ENCODE measurements at places on chromosomes 12 and 14. TPM values are rescaled to one million over a fixed set of nuclear protein-coding genes. Genes with fewer than 3 reads are reported as not detected.

The RIMBP2 gene
- not detected for total RNA-seq

The FGF6 gene
- not detected for total RNA-seq

The CLEC9A gene
- not detected for total RNA-seq

GRCh38 chr14:87935886-87936285 is 57.1 kb downstream of the GALC start:
- DNase-seq = no peak

DNA sequence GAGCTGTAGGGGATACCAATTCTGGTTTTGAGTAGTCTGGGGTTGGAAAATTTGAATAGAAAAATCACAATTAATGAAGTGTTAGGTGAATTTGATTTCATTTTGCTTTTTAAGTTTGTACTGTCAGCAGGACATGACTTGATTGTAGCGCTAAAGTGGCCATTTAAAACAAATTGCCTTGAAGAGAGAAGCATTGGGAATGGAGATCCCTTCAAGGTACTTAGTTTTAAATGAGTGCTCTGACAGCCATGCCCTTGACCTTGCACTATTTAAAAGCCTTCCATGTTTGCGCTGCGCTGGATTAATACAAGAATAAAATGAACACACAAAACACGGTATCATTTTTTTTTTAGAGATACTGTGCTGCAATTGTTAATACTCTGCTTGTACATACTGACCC is 345.9 kb downstream of the NAV3 start:
- DNase-seq = no peak

- no peak for DNase-seq
Observed at GRCh38 chr12:59689776-59690175, 93.9 kb downstream of the SLC16A7 start.

GRCh38 chr12:67241482-67241881 is 27.7 kb upstream of the CAND1 start:
- DNase-seq = no peak

GRCh38 chr14:101223127-101223526 is 319.6 kb upstream of the RTL1 start:
- DNase-seq = no peak

- DNase-seq = no peak
Observed at GRCh38 chr14:60381909-60382308, 104.0 kb downstream of the C14orf39 start.

Data from osteoblast (primary cell).